T-helper 17 cell (primary cell): ENCODE measurements at places on chromosomes 5 and 9. TPM values are rescaled to one million over a fixed set of nuclear protein-coding genes. Genes with fewer than 3 reads are reported as not detected.

Gene ACOT12
- total RNA-seq = not detected

- DNase-seq = no peak
- H3K27ac ChIP-seq = no peak overlapping the region
- peaks cover 3% of the 10 kb centered on the region for H3K4me1 ChIP-seq
- peaks cover 67% of the 10 kb centered on the region for H3K27me3 ChIP-seq
- no peaks in the 10 kb centered on the region for H3K36me3 ChIP-seq
- H3K4me3 ChIP-seq = no peak overlapping the region
Measured at GRCh38 chr5:170716396-170716795, 67.1 kb upstream of the GABRP start.

DNA sequence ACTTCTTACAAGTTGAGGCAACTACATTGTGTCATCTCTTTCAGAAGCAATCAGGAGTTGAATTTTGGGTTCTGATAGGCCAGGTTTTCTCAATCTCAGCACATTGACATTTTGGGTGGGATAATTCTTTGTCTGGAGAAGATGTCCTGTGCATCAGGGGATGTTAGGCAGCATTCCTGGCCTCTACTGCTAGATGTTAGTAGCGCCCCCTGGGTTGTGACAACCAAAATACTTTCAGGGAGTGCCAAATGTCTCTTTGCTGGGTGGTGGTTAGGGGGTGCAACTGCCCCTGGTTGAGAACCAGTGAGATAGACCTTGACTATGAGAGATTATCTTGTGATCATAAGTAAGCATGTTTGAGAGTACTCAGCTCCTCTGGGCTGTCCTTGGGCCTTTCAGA is 164.3 kb upstream of the KLF9 start:
- H3K4me1 ChIP-seq = peaks cover 8% of the 10 kb centered on the region
- peaks cover 7% of the 10 kb centered on the region for H3K27me3 ChIP-seq
- H3K36me3 ChIP-seq = peaks cover 3% of the 10 kb centered on the region
- no peak overlapping the region for H3K27ac ChIP-seq
- no peak for DNase-seq
- H3K4me3 ChIP-seq = no peak overlapping the region

Gene LCN12
- total RNA-seq = 2.6 TPM

GRCh38 chr9:113636165-113636564 is 172.6 kb downstream of the RGS3 start:
- DNase-seq = no peak
- H3K27ac ChIP-seq = no peak overlapping the region
- peaks cover 2% of the 10 kb centered on the region for H3K4me1 ChIP-seq
- no peak overlapping the region for H3K4me3 ChIP-seq
- H3K27me3 ChIP-seq = peaks cover 34% of the 10 kb centered on the region

GRCh38 chr5:143119881-143120341 is 283.6 kb downstream of the NR3C1 start:
- H3K27ac ChIP-seq = no peak overlapping the region
- no peak overlapping the region for H3K4me3 ChIP-seq
- H3K36me3 ChIP-seq = peaks cover 7% of the 10 kb centered on the region

DNA sequence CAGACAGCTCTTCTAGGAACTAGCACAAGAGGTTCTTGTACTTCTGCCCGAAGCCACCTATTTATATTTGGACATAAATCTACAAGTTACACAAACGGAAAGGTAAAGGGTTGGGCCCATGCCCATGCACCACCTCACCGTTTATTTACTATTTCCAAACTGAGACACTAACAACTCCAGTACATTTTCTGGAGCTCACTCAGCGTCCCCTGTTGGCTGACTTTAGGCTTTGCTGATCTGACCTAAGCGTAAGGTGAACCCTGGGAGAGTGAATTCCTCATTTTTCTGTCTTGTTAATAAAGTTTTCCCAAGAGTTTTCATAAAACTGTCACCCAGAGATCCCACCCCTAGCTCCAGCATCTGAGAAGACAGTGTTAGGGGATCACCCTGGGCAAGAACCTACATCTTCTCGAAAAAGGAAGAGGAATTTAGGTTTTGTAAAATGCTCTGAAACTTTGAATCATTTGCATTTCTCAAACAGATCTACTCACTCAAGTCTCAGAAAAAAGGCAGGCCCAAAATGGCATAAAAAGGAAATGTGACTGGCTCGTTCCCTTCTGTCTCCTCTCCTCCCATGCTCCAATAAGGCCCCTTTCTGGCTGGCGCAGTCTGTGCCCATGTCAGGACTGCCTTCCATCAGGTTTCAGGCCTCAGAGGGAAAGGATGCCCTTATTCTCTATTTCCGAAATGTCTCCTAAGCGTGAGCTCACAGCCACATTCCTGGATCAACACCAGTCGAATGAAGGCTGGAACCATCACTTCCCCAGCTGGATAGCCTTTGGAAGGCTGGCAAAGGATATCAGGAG is 201.3 kb downstream of the FANCC start:
- H3K4me3 ChIP-seq = no peak overlapping the region
- H3K4me1 ChIP-seq = no peaks in the 10 kb centered on the region
- DNase-seq = no peak
- no peaks in the 10 kb centered on the region for H3K27me3 ChIP-seq
- H3K36me3 ChIP-seq = no peaks in the 10 kb centered on the region
- H3K27ac ChIP-seq = no peak overlapping the region

DNA sequence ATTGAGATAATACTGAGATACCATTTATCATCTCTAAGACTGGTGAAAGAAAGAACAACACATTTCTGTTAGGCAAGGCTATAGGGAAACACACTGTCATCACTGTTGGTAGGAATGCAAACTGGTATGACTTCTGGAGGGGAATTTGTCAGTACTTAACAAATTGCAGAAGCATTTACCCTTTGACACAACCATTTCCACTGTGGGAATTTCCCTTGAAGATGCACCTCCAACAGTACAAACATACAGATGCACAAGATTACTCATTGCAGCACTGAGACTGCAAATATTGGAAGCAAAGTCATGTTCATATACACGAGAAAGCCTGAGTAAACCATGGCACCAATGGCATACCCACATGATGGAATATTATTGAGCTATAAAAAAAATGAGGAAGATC is 17.6 kb downstream of the GM2A start:
- H3K36me3 ChIP-seq = no peaks in the 10 kb centered on the region
- no peak overlapping the region for H3K27ac ChIP-seq
- H3K4me1 ChIP-seq = no peaks in the 10 kb centered on the region
- no peak overlapping the region for H3K4me3 ChIP-seq

Gene CEP72
- 11.4 TPM for total RNA-seq

- H3K27ac ChIP-seq = no peak within 1 kb of the TSS
- no peaks in the 10 kb centered on the region for H3K4me1 ChIP-seq
- DNase-seq = no peak
- H3K36me3 ChIP-seq = no peaks in the 10 kb centered on the region
- no peak within 1 kb of the TSS for H3K4me3 ChIP-seq
Measured at GRCh38 chr9:100577776-100578448, at the start of gene CAVIN4. CAVIN4 (plus strand) TSS chr9:100578079; CDS start chr9:100578144, 65 bp downstream.

GRCh38 chr5:113864437-113864836 is 350.9 kb downstream of the YTHDC2 start:
- H3K27me3 ChIP-seq = no peaks in the 10 kb centered on the region
- no peak overlapping the region for H3K27ac ChIP-seq
- no peak for DNase-seq
- H3K4me1 ChIP-seq = no peaks in the 10 kb centered on the region
- H3K4me3 ChIP-seq = no peak overlapping the region
- H3K36me3 ChIP-seq = no peaks in the 10 kb centered on the region

Gene PRDM9
- total RNA-seq = not detected

DNA sequence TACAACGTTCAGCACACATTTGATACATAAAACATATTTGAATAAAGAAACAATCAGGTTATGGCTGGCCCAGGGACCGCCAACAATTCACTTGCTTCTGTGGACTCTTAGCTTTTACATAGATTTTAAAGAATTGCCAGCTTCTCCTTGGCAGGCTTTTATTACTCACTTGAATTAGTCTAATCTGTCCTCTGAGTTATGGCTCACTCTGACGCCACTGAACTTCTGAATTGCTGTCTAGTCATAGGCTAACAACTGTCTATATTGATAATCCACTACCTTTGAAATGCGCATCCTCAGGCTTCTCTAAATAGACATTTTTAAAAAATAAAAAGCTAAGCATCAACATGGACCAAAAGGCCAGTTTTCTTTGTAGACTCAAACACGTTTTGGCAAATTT is 317.4 kb upstream of the SGCD start:
- H3K36me3 ChIP-seq = no peaks in the 10 kb centered on the region
- DNase-seq = no peak
- peaks cover 29% of the 10 kb centered on the region for H3K27me3 ChIP-seq
- no peak overlapping the region for H3K27ac ChIP-seq

- no peak overlapping the region for H3K27ac ChIP-seq
- no peaks in the 10 kb centered on the region for H3K4me1 ChIP-seq
- H3K36me3 ChIP-seq = no peaks in the 10 kb centered on the region
- peaks cover 5% of the 10 kb centered on the region for H3K27me3 ChIP-seq
- no peak for DNase-seq
Measured at GRCh38 chr9:19967888-19968459, 179.1 kb upstream of the SLC24A2 start.
